A549 treated with ZK216348 at 1 μM for 4 hours (cell line): ENCODE measurements at places on chromosomes 4 and X. TPM values are rescaled to one million over a fixed set of nuclear protein-coding genes. Genes with fewer than 3 reads are reported as not detected.

The AMOT gene
- 0.04 to 0.07 TPM in 2 of 5 replicates, not detected in the others for total RNA-seq

The CSN3 gene
- not detected in 5 replicates for total RNA-seq

The SFRP2 gene
- not detected in 5 replicates for total RNA-seq

The COL4A5 gene
- 9.5 to 17.3 TPM (median 12.8 TPM) in 5 replicates for total RNA-seq

The ADAM29 gene
- total RNA-seq, result not detected in 5 replicates

The CXCL11 gene
- total RNA-seq, result not detected in 5 replicates

The RHOXF1 gene
- not detected in 5 replicates for total RNA-seq

The STARD8 gene
- total RNA-seq, result 0.79 to 2.0 TPM (median 1.7 TPM) in 5 replicates

The RAP1GDS1 gene
- 18.7 to 30.4 TPM (median 24.5 TPM) in 5 replicates for total RNA-seq

The MAGEA4 gene
- total RNA-seq, result not detected in 5 replicates

The HMX1 gene
- total RNA-seq, result 0.13 to 0.24 TPM (median 0.16 TPM) in 3 of 5 replicates, not detected in the others

The TMEM156 gene
- 15.7 to 27.8 TPM (median 18.8 TPM) in 5 replicates for total RNA-seq

The MGAT4D gene
- total RNA-seq, result not detected in 5 replicates

The ETNPPL gene
- total RNA-seq, result not detected in 5 replicates
